Stimulated activated CD4-positive, alpha-beta T cell treated with anti-CD3 and anti-CD28 coated beads, Interleukin-4, amount 100 ng/mL, for 1 hour (primary cell): ENCODE measurements at places on chromosomes 12 and 14.
A peak's percentile ranks its signal among the peaks of the same experiment; 100 is the strongest.

DNA sequence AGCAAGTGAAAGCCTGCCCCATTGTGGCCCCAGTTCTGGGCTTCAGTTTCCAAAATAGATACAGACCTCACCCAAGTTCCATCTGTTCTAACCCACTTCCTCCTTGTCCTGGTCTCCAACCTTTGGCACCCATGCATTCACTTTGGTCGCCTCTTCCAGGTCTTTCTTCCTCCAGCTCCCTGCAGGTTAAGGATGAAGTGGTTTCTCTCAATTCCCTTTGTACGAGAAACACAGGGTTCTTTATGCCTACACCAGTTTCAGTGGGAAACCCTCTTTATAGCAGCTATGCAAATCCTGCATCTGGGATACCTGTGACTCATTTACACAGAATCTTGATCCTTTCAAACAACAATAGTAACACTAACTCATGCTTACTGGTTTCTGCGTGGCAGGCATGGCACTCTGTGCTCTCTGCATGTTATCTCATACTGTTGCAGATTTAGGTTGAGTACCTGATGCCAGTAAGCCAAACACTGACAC lies 110.6 kb upstream of the AMIGO2 start:
- DNase-seq = peak; percentile 36

GRCh38 chr12:56776654-56777053 lies 13.5 kb downstream of the HSD17B6 start:
- DNase-seq = no peak

- no peak for DNase-seq
Measured at GRCh38 chr12:124866883-124867400, 3.3 kb upstream of the SCARB1 start.

DNA sequence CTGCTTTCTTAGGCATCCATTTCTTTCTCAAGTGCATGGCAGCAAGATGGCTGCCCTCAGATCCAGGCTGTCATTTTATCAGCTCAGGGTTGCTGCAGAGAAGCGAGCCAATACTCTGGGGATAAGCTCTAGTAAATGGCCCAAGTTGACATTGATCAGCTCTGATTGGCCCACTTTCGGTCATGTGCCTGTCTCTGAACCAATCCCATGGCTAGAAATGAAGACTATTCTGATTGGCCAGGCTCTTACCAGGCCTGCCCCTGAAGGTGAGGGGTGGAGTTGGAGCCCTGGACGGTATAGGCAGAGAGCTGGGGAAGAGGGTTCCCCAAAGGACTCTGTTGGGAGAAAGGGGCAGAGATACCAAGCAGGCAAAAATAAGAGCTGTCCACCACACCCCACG lies 41.4 kb downstream of the MYO1H start:
- DNase-seq = no peak

- no peak for DNase-seq
Measured at GRCh38 chr12:46124132-46124847, 133.9 kb upstream of the SCAF11 start.

DNA sequence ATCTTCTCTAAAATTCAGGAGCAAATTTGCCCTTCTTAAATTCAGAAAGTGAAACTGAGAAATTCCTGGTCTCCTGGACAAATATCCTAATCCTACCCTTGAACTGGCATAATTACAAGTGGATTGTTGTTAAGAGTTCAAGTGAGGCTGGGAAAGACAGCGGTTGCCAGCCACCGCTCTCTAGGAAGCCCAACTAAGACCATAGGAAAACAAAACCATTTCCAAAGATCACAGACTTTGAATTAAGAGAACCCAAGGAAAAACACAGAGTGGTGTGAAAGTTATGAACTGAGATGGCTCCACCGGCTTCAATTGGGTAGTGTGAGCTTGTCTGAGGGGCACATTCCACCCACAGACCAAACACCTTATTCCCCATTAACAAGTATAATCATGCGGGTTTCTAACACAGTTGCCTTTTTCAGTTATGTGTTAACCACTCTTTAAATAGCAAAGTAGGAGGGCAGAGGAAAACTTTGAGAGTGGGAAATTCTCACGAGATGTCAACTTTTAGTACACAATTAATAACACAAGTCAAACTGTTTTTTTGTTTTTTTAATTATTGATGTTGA lies 1628.8 kb upstream of the SEL1L start:
- DNase-seq = no peak

DNA sequence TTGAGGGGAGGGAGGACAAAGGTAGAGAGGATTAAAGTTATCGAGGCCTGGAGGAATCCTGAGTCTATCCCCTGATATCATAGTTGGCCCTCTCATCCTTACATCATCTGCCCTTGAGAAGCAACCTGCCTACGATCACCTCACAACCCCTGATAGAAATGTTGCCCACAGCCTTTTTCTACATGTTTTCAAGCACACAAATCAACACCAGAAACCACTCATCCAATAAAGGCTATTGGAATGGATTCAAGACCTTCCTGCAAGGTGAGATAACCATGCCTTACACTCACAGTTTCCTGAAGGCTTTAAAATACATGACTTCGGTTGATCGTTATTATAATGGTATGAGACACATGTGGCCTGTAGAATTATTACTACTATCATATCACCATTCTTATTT lies 175.7 kb upstream of the EGLN3 start:
- no peak for DNase-seq

DNA sequence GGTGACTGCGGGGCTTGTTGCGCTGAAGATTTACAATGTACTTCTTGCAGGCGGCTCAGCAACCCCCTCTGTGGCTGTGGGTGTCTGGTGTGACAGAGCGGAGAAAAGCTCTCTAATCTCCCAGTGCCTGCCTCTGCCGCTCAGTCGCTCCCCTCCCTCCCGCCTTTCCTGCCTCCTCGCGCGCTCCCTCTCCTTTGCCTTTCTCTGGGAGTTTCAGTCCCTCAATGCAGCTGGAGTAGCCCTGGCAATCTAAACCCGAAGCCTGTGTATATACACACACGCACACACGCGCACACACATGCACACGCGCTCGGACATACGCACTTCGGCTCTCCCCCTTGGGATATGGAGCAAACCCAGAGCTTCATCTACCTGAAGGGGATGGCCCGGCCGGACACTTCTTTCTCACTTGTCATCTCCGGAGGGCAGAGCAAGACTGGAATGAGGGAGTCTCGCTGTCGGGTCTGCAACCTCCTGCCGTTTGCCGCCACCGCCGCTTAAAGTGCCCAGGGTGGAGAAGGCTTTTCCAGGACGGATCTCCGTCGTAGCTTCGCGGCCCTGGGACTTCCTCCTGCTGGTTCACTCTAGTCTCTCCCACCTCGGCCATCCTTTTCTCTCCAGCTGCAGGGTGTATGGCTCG lies 599 bp upstream of the TRHDE start:
- DNase-seq = no peak

DNA sequence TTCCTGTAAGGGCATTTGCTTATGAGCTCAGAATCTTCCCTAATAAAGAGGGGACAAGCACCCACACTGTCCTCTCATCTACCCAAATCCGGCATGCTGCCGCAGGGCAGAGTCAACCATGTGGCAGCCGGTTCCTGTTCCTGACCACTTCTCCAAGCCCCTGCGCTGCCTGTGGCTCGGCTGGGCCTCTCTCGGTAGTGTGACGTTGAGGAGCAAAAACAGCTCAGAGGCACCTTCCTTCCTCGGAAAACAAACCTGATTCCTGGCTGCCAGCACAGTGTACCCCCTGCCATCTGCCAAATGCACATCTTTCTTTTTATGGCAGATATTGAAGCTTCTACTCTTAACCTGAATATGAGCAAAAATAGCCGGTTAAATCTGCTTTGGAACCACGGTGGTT lies 50.5 kb downstream of the CFAP251 start:
- DNase-seq = no peak

DNA sequence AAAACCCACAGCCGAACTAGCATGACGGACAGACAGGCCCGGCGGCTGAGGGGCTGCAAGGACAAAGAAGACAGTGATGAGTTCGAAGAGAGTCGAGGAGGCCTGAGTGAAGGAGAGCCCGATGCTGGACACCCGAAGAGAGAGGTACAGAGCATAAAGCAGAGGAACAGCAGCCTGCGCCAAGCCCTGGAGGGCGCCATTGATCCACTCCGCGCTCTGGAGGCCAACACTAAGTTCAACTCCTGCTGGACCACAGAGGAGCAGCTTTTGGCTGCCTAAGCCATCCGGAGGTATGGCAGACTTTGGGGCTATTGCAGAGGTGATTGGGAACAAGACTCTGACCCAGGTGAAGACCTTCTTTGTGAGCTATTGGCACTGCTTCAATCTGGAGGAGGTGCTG lies 7.8 kb upstream of the PLXNC1 start:
- peak; percentile 63 for DNase-seq

DNA sequence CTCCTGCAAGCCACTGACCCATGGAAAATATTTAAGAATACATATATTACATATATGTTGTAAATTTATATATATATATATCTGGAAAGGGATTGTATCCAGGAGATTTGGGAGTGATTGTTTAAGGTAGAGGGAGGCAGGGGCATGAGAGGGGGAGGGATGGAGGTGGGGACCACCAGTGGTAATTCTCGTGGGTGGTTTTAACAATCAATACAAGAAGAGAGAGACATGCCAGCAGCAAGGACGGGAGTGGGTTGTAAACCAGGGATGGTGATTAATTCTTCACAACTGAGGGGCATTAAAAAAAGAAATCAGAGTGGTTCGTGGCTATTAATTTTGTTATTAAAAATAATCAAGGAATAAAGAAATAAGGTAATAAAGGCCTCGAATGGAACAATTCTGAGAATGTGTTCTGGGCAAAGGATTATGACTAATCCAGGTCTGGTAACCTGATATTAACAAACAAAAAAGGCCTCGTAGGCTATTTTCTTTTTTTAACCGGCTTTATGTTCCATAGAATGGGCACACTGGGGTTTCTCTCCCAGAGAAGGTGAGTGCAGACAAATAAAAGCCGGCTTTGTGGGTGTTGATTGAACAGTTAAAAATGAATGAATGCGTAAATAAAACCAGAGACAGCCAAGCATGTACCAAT lies 8.3 kb upstream of the RTL1 start:
- DNase-seq = no peak

DNA sequence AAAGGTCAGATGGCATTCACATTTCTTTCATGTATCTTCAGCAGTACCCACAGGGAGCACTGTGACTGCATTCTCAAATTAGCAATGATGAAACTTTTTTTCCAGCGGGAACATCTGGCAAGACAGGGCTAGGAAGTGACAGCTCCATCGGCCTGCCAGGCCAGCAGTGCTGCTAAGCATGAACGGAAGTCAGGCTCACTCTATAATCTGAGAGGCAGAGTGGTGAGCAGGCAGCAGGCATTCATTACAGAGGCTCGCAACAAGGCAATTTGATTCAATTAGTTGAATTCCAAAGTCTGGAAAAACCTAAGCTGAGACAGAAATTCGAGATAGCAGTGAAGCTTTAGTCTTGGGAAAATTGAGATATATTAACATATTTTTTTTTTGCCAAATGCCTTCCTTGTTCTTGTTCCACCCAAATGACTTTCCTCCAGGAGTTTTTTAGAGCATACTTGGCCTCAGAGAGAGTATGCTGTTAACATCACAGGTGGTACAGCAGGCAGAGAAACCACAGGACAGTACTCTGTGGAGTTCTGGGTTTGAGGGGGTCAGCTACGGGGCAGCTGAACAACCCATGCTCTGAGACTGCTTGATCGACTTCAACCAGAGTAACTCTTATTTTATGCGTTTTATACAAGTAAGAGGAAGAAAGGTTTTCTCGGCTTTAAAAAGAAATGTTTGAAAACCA lies 414.9 kb downstream of the APAF1 start:
- no peak for DNase-seq

DNA sequence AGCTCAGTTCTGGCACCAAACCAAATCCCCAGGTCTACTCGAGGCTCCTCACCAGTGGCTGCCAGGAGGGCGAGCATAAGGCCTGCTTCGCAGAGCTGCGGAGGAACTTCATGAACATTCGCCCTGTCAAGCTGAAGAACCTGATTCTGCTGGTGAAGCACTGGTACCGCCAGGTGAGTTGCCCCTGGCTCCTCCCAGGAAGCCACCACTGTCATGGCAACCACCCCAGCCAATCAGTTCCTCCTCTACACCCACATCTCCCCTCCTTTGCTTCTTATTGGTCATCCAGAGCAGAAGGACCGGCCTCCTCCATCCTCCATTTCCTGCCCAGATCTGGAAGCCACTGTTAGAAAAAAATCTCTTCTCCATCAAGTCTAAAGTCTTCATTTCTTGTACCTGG lies 17.2 kb upstream of the OAS2 start:
- no peak for DNase-seq

DNA sequence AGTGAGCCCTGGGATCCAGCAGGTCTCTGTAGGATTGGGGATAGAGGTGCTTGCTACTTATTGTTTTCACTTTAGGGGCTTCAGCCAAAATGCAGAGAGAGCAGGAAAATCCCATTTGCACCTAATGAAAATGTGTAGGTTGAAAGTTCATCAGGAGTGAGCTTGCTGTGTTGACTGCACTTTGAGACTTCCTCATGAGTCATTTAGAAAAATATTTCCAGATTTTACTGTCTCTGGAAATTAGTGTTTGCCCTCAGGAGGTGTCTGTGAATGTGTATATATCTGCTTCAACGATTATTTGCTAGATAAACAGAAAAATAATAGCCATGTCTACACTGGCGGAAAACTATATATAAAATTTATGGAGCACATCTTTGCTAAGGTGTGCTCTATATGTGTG lies 159.3 kb downstream of the CAND1 start:
- DNase-seq = no peak

GRCh38 chr14:47778631-47779030 lies 103.2 kb upstream of the MDGA2 start:
- no peak for DNase-seq

- DNase-seq = no peak
Measured at GRCh38 chr12:46470975-46471374, 98.4 kb upstream of the SLC38A2 start.

DNA sequence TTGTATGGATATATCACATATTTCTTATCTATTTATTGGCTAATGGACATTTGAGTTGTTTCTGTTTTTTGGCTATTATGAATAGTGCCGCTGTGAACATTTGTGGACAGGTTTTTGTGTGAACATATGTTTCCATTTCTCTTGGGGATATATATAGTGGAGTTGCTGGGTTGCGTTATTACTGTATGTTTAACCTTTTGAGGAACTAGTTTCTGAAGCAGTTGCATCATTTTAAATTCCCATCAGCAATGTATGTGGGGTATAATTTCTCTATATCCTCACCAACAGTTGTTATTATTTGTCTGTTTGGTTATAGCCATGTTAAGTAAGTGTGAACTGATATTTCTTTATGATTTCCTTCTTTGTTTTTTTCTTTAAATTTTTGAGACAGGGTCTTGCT lies 10.7 kb downstream of the TCTN2 start:
- DNase-seq = no peak

GRCh38 chr12:124493809-124494750 lies 73.3 kb downstream of the NCOR2 start:
- peak; percentile 41 for DNase-seq

- no peak for DNase-seq
Measured at GRCh38 chr14:43356979-43357545, 1150.0 kb downstream of the FSCB start.

DNA sequence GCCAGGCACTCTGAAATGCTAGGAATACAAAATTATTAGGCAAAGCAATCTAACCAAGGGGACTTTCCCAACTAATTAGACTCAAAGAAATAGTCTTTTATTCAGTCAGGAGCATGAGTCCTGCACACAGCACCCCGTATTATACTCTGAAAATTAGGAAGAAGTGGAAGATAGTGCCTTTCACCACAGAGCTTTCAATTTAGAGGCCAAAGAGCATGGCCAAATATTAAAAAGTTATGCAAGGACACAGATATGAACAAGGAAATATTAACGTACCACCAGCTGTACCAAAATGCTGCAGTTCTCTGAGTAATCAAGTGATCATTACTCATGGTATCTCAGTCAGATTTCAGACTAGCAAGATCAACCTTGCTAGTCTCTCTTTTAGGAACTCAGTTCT lies 22.6 kb upstream of the MDM2 start:
- DNase-seq = no peak
